ENCODE measurements at places on chromosomes 5 and 9. TPM values are rescaled to one million over a fixed set of nuclear protein-coding genes. Genes with fewer than 3 reads are reported as not detected.
A peak's percentile ranks its signal among the peaks of the same experiment; 100 is the strongest.

GRCh38 chr5:60765019-60765709, 65.2 kb upstream of the DEPDC1B start:
- ATAC-seq: no peak

DNA sequence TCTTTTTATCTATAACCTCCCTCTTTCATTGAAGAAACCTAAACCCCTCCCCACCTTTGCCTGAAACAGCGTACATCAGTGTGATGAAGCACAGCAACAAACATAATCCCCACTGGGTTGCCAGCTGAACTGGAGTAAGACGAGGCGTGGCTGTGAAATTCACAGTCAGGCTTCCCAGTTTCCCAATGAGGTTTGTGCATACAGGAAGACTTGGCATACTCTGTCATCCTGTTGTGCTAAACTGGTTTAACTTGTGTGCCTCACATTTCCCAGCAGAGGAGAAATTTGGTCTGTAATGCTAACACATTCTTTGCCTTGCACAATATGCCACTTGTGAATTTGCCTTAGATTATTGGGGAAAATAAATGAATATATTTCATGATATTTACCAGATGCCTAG, 121.5 kb downstream of the SV2C start:
- peak; percentile 25 for ATAC-seq

OR2V2 gene
- total RNA-seq: not detected

GRCh38 chr9:114607671-114608524, 3.2 kb upstream of the TMEM268 start:
- no peak for ATAC-seq

DNA sequence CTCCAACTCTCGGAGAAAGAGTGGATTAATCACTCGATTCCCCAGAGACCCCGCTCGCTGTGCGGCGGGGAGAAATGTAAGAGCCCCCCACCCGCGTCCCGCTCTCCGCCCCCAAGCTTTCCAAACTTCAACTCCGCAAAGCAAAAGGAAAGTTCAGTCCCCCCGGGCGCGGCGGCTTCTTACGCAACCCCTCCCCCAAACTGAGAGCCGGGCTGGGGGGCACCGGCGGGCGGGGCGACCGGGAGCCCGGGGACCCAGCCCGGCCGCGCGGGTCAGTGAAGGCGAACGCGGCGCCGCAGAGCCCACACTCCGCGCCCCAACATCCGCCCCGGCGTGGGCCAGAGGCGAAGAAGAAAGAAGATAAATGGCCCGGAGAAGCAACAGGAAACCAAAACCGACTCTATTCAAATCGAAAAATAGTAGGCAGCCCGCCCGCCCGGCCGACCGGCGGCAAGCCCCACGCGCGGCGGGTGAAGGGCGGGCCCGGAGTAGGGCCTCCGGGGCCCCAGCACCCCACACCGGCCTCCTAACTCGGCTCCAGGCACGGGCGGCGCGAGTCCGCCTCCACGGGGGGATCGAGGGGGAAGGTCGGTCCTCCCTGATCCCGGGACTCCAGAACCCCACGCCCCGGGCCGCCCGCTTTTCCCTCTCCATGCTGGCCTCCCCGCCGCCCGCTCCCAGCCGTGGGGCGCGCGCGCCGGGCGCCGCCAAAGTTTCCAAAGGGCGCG, 720 bp downstream of the NOTCH1 start:
- no peak for ATAC-seq

DNA sequence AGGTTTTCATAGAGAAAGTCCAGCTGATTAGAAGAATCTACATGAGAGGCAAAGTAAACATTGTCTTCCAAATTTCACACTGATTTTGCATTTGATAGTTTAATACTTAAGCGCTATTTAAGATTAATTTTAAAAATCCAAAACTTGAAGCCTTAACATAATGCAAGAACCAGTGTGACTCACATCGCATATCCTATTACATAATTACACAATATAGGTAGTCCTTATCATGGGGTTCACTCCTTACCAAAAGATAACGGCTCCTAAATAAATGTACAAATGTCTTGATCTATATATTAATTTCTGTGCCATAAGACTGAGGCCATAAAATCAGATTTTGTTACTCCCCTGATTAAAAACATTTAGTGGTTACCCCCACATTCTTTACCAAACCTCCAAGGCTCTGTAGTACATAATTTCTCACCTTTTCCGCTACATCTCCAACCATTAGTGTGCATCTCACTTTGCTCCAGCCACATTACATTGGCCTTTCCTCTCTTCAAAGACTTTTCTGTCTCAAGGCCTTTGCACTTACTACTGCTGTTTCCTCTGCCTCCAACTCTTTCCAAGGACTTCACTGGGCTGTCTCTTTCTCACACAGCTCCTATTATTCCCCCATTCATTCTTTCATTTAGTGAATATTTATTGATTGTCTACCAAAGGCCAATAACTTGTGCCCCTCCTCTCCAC, 1.0 kb downstream of the RIOK2 start:
- no peak for ATAC-seq

IFNA13 gene
- total RNA-seq: not detected

GRCh38 chr9:113946496-113947115, 70.5 kb downstream of the ZNF618 start:
- no peak for ATAC-seq

CDC25C gene
- total RNA-seq: not detected
